Skeletal muscle cell (primary cell): ENCODE measurements at places on chromosomes 1 and 21.

DNA sequence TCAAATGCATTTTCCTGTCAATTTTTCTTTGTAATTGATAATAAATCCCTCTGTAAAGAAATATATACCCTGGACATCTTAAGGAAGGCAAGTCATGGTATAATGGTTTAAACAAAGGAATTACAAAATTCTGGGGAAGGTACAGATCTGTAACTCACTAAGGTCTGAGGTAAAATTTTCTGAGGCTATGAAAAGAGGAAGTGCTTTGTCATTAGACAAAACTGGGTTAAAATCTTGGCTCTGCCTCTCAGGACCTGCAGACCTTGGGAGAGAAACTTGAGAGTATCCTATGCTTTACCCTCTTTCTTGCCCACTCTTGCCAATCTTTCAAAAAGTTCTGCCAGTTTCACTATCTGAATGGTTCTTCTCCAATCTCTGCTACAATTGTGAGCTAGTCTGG lies 26.8 kb upstream of the BEND5 start:
- no peak for DNase-seq

GRCh38 chr1:68210027-68210426 lies 22.3 kb downstream of the WLS start:
- DNase-seq = no peak

DNA sequence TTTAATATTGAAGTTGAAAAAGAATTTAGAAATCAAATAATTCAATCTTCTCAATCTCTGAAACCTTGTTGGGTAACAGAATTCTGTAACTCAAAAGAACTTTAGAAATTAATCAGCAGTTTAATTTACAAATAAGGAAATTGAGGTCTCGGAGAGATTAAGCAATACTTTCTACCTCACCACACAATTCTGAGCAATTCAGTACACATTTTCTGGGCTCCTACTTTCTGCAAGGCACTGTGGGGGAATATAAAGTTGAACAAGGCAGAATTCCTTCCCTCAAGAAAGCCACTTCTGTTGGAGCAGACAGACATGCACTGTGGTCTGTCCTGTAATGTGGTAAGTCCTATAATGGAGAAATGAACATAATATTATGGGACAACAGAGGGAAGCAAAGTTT lies 47.7 kb downstream of the MEF2D start:
- DNase-seq = no peak

GRCh38 chr1:177849130-177849529 lies 120.7 kb downstream of the SEC16B start:
- DNase-seq = no peak

- DNase-seq = peak; percentile 30
Measured at GRCh38 chr1:114610546-114611245, 29.3 kb upstream of the BCAS2 start.

- DNase-seq = no peak
Measured at GRCh38 chr1:245878585-245878984, 628.5 kb downstream of the SMYD3 start.

- DNase-seq = no peak
Measured at GRCh38 chr1:226535666-226536065, 12.9 kb upstream of the STUM start.

GRCh38 chr1:245687636-245688535 lies 533.1 kb downstream of the KIF26B start:
- no peak for DNase-seq

DNA sequence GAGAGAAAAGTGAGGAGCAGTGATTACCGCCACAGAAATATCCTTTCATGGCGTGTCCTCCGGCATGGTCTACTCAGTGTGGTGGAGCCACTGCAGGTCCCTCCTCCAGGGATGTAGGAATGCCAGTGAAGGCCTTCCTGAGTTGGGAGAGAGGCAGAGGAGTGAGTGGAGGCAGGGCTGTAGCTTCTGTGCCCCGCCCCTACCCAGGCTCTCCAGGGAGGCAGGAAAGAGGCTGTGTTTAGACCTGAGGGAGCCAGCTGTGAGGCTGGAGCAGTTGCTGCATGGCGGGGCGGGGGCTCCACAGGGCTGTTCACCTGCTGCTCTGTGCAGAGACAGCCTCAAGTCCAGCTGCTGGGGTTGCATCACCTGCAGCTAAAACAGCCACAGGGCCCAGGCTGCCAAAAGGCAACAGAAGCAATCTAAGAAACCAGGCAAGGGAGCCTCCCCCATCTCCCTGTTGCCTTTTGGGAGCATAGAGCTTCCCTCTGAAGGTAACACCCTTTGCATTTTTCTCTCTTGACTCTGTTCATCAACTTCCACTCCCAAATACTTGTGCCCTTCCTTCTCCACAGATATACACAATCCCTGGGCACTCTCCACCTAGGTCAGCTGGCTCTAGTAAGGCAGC lies 801 bp upstream of the ANXA9 start:
- no peak for DNase-seq

DNA sequence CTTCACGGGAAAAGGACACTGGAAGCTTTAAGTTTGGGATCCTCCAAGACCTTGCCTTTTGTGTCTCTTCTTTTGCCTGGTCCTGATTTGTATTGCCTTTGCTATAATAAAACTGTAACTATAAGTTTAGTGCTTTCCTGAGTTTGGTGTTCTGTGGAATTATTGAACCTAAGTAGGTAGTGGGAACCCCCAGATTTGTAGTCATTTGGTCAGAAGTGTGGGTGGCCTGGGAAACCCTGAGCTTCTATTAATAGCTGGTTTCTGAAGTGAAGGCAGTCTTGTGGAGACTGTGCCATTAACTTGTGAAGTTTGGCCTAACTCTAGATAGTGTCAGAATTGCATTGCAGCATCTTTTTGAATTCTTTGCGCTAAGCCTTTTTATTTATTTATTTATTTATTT lies 6.8 kb upstream of the MYCL start:
- DNase-seq = no peak

DNA sequence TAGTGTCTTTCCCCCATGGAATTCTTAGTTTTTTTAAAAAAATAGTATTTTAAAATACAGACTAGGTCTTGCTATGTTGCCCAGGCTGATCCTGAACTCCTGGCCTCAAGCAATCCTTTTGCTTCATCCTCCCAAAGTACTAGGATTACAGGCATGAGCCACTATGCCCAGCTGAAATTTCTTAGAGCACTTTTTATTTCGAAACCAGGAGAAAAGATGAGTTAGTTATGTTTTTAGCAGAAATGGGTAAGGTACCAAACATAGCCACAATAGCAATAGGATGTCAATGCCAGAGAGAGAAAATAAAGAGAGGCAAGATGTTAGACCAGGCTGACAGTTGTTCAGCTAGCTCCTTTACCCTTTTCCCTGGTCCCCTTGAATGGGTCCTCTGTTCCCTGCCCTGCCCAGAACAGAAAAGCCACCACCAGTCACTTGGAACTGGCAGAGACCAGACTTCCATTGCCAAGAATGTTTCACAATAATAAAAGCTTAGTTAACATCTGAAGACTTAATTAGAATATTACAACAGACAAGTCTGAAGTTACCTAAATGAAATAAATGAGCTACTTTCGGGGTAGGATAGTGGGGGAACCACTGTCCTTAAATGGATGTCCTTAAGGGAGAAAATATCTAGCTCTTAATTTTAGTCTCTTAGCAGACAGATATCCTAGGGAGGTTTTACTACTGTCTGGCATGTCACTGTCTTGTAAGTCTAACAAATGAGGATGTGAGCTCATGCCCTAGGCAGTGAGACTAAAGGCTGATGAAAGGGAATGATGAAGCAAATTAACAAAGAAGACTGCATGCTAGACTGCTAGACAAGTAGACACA lies 54.3 kb downstream of the ABL2 start:
- DNase-seq = no peak

GRCh38 chr1:23527900-23528249 lies 3.2 kb downstream of the E2F2 start:
- DNase-seq = no peak

DNA sequence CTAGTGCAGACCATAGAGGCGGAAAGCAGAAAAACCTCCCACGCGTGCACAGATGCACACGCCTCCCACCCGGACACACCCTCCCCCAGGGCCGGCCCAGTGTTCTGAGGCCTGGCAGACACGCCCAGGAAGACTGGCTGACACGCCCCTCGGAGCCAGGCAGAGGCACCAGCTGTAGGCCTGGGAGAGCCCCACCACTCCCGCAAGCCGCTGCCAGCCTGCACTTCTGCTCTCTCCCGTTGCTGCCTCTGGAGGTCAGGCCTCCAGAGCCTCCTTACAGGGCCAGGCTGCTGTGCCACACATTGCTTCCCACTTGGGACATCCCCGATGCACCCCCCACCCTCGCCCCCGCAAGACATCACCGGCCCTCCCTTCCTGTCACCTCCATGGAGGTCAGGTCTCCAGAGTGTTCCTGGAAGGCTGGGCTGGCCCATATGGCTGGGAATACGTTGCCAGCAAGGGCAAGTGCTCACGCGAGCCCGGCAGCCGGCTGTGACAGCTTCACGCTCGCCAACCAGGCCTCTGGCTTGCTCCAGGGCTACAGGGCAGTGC lies 40.4 kb downstream of the CASZ1 start:
- DNase-seq = no peak

DNA sequence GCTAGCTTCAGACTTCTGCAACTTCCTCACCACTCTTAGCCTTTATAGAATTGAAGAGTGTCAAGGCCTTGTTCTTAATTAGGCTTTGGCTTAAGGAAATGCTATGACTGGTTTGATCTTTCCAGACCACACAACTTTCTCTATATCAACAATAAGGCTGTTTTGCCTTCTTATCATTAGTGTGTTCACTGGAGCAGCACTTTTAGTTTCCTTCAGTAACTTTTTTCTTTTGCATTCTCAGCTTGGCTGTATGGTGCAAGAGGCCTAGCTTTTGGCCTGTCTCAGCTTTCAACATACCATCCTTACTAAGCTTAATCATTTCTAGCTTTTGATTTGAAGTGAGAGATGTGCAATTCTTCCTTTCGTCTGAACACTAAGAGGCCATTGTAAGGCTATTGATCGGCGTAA lies 8.6 kb downstream of the PRKACB start:
- DNase-seq = no peak

- no peak for DNase-seq
Measured at GRCh38 chr1:7388141-7388487, 383.0 kb upstream of the VAMP3 start.
